Nephron progenitor cell (in vitro differentiated cells): ENCODE measurements at places on chromosomes 11 and 22.

DNA sequence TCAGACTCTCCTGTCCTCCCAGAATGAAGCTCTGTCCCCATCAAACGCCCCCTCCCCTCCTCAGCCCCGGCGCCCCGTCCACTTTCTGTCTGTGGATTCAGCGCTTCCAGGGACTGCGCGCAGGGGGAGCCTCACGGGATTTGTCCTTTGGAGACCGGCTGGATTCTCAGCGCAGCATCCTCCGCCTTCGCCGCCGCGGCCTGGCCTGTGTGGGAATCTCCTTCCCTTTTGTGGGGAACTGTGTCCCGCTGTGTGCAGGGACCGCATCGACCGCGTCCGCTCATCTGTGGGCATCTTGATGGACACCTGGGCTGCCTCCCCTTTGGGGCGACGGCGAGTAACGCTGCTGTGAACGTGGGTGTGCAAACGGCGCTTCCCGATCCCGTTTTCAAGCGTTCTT lies 1.1 kb upstream of the SCT start:
- DNase-seq = no peak

GRCh38 chr11:20274031-20274430 lies 89.5 kb upstream of the HTATIP2 start:
- DNase-seq = no peak

DNA sequence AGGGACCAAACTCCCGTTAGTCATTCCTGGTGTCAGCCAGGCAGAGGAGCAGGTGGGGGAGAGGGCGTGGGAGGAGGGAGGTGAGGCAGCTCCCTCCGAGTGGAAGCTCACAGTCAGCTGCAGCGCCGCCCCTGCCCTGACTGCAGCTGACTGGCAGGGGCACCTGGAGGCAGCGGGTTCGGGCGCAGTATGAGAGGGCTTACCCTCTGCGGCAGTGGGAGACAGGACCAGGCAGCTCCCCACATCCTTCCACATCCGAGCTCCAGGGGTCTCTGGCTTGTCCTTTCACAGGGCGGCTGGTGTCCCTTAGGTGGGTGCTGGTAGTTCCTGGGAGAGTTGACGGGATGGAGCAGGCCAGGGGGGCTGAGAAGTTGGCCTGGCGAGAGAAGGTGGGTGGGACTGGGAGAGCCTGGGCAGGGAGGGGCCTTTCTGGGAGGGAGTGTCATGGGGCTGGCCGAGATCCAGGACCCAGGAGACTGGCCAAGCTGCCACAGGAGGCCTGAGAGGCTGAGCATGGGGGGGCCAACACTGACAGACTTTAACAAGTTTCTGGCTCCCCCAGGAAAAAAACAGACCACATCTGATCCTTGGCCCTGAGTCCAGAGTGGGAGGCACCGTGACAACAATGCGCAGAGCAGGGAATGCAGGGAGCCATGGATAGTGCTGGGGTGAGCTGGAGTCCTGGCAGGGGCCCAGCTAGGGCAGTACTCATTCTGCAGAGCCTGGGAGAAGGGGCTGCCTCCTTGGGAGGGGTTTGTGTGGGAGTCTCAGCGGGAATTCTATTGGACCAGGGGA lies 4.9 kb downstream of the ADORA2A start:
- DNase-seq = no peak

DNA sequence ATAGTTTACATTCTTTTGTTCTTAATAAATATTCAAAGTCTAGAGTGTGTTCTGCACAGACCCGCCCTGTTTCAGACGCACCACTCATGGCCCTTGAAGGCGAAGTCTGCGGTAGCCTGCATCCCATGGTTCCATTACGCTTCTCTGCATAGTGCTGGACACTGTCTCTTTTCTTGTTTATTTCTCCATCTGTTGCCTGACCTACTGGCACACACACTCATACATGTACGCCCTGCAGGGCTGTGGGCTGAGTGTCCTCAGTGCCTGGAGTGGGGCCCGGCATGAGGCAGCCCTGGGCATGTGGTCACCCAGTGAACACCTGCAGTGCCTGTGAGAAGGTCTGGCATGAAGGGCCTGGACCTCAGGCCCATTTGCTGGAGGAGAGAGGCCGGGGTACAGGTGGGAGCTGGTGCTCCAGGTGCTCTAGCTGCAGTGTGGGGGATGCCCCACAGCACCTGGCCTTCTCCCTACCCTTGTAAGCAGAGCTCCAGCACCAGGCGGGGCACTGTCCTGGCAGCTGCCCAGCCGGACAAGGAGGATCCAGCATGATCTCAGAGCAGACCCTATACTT lies 404.1 kb downstream of the TBC1D22A start:
- DNase-seq = no peak

GRCh38 chr11:107545101-107545514 lies 20.4 kb downstream of the ALKBH8 start:
- DNase-seq = no peak

DNA sequence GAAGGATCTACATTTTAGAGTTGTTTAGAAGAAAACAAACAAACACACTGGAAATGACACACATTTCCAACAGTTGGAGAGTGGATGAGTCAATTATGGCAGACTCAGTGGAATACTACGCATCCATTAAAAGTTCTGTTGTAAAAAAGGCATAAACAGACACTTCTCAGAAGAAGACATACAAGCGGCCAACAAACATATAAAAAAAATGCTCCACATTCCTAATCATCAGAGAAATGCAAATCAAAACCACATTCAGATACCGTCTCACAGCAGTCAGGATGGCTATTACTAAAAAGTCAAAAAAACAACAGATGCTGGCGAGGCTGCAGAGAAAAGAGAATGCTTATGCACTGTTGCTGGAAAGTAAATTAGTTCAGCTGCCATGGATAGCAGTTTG lies 298.2 kb downstream of the DDX10 start:
- DNase-seq = no peak

GRCh38 chr11:20114588-20114987 lies 45.7 kb downstream of the DBX1 start:
- DNase-seq = no peak

DNA sequence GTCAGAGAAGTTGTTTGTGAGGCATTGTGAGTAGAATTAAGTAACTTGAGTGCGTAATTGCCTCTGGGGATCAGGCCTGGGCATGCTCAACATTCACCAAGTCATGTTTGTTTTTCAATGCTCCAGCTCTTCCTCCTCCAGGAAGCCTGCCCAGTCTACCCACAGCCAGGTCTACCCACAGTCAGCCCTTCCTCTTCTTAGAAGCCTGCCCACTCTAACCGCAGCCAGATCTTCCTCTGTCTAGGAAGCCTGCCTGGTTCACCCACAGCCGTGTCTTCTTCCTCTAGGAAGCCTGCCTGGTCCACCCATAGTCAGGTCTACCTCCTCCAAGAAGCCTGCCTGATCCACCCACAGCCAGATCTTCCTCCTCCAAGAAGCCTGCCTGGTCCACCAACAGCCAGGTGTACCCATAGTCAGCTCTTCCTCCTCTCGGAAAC lies 25.0 kb downstream of the LRP5 start:
- no peak for DNase-seq

GRCh38 chr22:43168471-43169309 lies 17.3 kb downstream of the TSPO start:
- DNase-seq = no peak

- DNase-seq = peak; percentile 51
Observed at GRCh38 chr11:22244986-22245592, 52.2 kb downstream of the ANO5 start.

DNA sequence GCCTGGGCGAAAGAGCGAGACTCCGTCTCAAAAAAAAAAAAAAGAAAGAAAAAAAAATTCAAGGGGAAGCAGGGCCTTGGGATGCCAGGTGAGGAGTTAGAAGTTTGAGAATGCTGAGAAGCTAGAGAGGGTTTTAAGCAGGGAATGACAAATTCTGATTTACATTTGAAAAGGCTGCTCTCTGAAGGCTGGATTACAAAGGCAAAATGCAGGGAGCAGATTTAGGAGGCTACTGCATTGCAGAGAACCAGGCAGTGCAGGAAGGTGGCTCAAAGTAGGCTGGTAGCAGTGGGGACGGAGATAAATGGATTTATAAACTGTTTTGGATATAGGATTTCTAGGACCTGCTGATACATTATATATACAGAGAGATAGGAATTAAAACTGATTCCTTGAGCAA lies 66.6 kb downstream of the KCNC1 start:
- no peak for DNase-seq

- DNase-seq = peak; percentile 89
Observed at GRCh38 chr11:120168960-120169681, 31.2 kb upstream of the TRIM29 start.

DNA sequence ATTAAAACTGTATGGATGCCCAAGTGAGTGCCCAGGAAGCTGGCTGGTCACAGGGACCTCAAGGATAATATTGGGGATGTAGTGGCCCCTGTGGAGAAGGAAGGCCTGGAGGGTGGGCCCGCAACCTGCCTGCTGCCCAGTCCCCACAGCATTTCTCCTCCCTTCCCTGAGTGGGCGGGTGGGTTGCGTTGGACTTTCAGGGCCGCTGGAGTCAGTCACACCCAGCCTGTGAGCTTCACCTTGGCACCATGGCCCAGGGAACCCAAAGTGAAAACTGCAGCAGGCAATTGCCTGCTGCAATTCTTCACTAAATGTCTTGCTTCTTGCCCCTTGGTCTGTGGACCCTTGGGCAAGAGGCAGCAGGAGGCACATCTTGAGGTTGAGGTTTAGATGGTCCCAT lies 4.7 kb downstream of the GNAZ start:
- no peak for DNase-seq

DNA sequence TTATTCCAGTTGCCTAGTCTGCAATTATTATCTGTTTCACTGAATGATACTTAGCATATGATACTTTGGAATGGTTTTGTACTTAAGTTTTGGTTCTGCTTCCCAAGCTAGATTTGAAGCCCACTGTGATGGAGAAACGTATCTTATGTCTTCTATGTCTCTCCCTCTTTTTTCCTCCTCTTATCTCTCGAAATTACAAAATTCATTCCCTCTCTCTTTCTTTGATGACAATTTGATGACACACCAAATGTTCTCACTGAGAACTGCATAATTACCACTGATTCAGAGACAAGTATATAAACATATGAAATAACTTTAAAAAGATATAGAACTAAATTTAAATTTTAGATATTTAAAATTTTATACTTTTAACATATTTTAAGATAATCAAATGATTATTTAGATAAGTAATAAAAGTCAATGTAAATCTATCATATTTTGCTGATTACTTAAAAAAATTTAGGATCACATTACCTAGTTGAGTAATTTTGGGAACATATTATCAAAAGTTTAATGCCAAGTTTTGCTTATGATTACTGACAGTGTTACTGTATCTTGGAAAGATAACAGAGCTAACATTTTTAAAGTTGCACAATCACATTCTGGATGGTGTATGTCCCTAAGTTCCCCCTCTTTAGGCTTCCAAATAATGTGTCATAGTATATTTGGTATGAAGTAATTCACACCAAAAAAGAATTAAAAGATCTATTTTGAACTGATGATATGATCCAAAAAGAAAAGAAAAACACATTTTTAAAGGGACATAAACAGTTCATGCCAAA lies 255.3 kb downstream of the SBF2 start:
- DNase-seq = no peak

GRCh38 chr11:117495357-117495756 lies 167.7 kb downstream of the CEP164 start:
- no peak for DNase-seq

DNA sequence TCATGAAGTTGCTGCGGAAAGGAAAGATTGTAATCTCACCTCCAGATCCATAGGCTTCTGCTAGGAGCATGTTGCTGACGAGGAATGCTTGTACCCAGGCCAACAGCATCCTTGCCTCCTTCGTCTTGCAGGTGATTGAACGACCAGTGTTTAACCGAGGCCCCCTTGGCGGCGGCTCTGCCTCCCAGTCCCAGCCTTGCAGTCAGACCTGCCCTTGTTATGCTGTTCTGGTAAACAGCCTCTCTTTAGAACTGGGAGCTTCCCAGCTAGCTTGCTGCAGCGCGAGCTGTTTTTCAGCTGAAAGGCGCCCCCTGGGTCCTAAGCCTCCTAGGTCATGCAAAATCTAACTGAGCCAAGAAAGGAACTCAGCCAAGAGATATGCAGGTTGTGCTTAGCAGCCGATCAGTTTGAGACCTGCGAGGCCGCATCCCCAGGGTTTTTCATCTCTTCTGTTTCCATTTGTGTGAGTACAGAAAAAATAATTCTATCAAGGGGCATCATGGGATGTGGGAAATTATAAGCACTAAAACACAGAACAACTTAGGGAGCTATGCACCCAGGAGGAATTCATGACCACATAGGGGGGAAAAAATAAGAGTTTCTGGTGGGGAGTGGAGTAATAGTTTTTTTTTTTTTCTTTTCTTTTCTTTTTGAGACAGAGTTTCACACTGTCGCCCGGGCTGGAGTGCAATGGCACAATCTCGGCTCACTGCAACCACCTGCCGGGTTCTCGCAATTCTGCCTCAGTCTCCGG lies at the start of gene PIK3IP1:
TSS of gene PIK3IP1 (minus strand) at position 253 of the 754 bp plus-strand sequence. CDS start at position 109, 144 bp downstream.
- peak; percentile 80 for DNase-seq

- DNase-seq = no peak
Observed at GRCh38 chr11:59901306-59901705, 22.7 kb downstream of the OOSP3 start.

- DNase-seq = no peak
Observed at GRCh38 chr11:61065955-61066638, 36.2 kb upstream of the CD5 start.

DNA sequence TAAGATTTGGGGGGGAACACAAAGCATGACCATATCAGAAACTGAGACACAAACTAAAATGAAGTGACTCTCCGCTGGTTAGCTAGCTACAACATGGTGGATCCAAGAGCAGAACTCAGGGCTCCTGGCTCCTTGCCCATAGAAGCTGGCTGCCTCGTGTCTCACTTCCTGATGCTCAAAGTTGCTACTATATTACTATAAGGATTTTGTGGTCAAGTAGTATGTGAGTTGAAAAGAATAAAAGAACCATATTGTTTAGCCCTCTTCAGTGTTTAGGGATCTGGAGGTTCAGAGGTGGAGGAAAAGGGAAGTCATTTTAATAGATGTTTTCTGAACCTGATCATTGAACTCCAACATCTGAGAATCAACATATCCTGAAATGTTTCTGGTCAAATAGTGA lies 16.9 kb upstream of the SIK2 start:
- DNase-seq = no peak

DNA sequence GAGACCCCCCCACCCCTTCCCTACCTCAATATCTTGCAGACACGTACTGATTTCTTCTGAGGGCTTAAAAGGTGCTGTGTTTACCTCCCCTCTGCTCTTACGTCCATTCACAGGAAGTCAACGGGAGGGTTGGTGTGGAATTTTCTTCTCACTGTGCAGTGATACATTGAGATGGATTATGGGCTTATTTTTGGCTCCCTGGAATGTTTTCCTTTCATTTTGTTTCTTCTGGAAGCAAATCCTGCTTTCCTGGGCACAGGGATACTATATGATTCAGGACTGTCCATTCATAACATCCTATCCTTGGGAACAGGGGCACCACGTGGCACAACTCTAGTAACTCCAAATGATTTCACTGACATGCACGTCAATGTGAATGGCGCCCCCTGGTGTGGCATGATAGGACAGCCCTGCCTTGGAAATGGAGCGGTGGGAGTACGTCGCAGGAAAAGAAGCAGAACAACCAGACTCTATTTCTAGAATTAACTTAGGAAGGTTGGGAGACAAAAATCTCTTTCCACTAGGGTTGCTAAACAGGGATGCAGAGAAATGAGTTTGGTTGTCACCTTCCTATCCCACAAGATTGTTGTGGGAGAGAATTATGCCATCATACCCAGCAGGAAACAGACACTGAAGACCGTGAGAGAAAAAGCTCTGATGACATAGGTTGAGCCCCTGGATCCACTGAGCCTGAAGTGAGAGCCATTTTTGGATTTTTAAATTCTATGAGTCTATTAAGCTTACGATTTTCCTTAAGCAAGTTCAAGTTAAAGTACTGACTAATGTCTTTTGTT lies 146.5 kb upstream of the RAG2 start:
- peak; percentile 82 for DNase-seq

GRCh38 chr22:36431977-36432376 lies 44.2 kb upstream of the MYH9 start:
- no peak for DNase-seq

GRCh38 chr11:9053316-9054035 lies 37.9 kb downstream of the SCUBE2 start:
- DNase-seq = no peak
